ENCODE measurements at places on chromosomes 3 and 15. TPM values are rescaled to one million over a fixed set of nuclear protein-coding genes. Genes with fewer than 3 reads are reported as not detected.

The CADM2 gene
- 4.2 TPM for polyA plus RNA-seq

The KLHL40 gene
- polyA plus RNA-seq: not detected

The MNS1 gene
- polyA plus RNA-seq: not detected

The MESP1 gene
- 4.8 TPM for polyA plus RNA-seq

The NOX5 gene
- polyA plus RNA-seq: not detected

The VPS18 gene
- polyA plus RNA-seq: 13.8 TPM

The KCNAB1 gene
- 17.0 TPM for polyA plus RNA-seq

The FBXO40 gene
- not detected for polyA plus RNA-seq

The RASGRP1 gene
- 3.1 TPM for polyA plus RNA-seq

The LXN gene
- polyA plus RNA-seq: not detected

The OR5K1 gene
- polyA plus RNA-seq: not detected

The EPHB1 gene
- polyA plus RNA-seq: 19.1 TPM

The NAALADL2 gene
- polyA plus RNA-seq: 2.2 TPM

The CFAP92 gene
- polyA plus RNA-seq: 1.6 TPM

The CCNB2 gene
- polyA plus RNA-seq: 4.4 TPM

The GOLGA6D gene
- polyA plus RNA-seq: not detected

The P2RY1 gene
- polyA plus RNA-seq: 3.0 TPM

The HEG1 gene
- polyA plus RNA-seq: 0.48 TPM

The RTP1 gene
- polyA plus RNA-seq: 2.0 TPM

The RASGRF1 gene
- 11.0 TPM for polyA plus RNA-seq

The SETD5 gene
- polyA plus RNA-seq: 33.6 TPM

The CNTN6 gene
- polyA plus RNA-seq: 1.7 TPM

The SCN5A gene
- polyA plus RNA-seq: not detected

The IMPG2 gene
- 5.2 TPM for polyA plus RNA-seq

The LMAN1L gene
- not detected for polyA plus RNA-seq

The CCR8 gene
- polyA plus RNA-seq: not detected

The CADPS gene
- polyA plus RNA-seq: 118 TPM

The KIF9 gene
- 15.9 TPM for polyA plus RNA-seq

The CCR3 gene
- polyA plus RNA-seq: not detected
